ENCODE measurements at places on chromosomes 7 and 10. TPM values are rescaled to one million over a fixed set of nuclear protein-coding genes. Genes with fewer than 3 reads are reported as not detected.

GRCh38 chr7:99141841-99142726, 1.8 kb downstream of the SMURF1 start:
- peak; percentile 75 for DNase-seq

Gene TMEM225B
- 2.9 TPM for total RNA-seq

- no peak for DNase-seq
Observed at GRCh38 chr10:77827366-77827765, 99.2 kb downstream of the DLG5 start.

DNA sequence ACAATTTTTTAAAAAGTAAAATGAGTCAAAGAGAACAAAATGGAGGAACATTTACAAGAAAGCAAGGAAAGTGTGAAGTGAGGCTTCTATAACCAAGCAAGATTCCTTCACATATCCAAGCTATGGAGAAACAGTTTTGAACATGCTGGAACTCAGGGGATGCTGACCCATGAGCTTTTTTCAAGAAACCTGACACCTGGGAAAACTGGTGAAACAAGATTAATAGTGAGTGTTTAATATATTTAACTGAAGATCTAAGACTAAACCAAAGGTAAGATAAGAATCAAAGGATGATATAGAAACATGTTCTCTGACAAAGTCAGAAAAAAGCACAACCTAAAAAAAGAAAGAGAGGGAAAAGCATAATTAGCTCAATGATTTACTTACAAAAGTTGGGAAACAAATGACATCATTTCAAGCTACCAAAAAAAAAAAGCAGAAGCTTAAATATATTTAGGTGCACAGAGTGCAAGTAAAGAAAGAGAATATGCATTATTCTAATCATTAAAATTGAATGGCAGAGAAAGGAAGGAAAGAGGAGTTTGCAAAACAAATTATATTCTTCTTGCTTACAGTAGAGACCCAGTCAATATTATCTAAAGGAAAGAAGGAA, 24.9 kb downstream of the C7orf25 start:
- DNase-seq, result no peak

DNA sequence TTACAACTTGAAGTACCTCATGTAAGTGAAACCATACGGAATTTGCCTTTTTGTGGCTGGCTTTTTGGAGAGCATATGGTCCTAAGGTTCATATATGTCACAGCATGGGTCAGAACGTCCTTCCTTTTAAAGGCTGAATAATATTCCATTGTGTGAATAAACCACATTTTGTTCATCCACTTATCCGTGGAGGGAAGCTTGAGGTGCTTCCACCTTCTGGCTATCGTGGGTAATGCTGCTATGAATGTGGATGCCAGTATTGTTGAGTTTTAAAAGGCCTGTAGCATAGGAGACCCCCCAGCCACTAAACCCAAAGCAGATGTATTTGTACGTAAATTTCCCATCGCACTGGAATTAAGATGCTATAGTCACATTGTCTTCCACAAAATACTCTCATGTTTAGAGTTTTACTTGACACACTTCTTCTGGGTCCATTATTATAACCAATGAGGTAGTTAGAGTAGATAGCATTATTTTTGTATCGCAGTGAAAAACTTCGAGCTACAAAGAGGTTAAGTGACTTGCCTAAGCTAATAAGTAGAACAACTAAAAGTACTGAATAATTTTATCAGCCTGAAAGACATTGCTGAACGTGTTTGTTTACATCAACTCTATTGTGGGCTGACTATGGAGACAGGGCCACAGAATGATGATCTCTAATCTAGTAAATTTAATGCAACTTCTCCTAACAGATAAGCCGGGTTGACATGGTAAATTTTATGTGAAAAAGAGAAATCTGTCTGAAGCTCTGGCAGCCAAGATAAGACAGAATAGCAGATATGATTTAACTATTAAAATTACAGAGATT, 183.0 kb upstream of the CTBP2 start:
- no peak for DNase-seq

Gene KIFBP
- total RNA-seq, result 27.3 TPM

DNA sequence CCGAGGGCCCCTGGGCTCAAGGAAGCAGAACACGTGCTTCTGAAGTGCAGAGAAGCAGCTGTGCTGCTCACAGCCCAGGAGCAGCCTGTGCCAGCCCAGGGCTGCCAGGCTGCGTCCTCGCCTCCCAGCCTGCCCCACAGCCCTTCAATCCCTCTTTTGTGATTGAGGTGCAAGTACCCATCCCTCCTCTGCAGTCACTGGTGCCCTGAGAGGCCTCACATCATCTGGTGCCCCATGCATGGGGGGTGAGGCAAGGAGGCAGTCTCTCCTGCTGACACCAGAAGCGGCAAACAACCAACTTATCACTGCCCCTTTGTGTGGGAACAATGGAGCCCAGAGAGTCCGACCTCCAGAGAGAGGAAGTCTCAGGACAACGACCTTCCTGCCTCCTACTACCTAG, 49.8 kb upstream of the FGFR2 start:
- no peak for DNase-seq

Gene FFAR4
- 0.13 TPM for total RNA-seq

- DNase-seq, result no peak
Observed at GRCh38 chr10:51129946-51130544, 55.8 kb downstream of the PRKG1 start.

Gene KCNH2
- 17.7 TPM for total RNA-seq

DNA sequence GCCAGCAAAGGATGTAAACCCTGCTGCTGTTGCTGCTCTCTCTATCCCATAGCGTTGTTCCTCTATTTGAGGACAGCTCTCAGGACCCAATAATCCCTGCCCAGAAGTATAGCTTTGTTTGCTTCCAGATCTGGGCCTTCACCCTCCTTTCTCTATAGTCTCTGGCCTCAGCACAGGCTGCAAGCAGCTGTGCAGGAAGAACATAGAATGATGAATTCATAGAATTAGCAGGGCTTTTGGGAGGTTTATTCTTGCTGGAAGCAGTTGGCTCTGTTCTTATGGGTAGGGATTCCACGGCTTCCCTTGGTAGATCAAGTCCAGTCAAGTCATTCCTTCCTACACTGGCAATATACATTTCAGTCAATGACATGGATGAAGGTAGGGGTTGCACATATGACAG, 354.7 kb downstream of the HPSE2 start:
- no peak for DNase-seq

Gene SFTPA1
- 0.91 TPM for total RNA-seq

DNA sequence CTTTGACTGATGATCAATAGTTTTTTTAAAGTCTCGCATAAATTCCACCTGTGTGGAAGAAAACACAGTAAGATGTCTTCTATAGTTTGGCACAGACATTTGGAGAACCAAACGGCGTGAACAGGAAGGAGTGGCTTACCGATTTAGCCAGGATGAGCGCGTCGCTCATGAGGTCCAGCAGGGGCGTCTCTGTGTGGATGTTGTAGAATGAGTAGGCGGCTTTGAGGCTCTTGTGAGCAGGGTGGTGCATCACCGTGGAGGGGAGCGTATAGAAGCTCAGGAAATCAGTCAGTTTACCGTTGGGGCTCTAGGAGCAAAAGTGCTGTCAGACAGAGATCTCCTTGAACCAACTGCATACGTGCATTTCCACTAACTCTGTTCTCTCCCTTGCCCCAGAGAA, 15.5 kb downstream of the RPP38 start:
- DNase-seq, result no peak

GRCh38 chr7:106964466-106964865, 80.0 kb upstream of the PRKAR2B start:
- no peak for DNase-seq

DNA sequence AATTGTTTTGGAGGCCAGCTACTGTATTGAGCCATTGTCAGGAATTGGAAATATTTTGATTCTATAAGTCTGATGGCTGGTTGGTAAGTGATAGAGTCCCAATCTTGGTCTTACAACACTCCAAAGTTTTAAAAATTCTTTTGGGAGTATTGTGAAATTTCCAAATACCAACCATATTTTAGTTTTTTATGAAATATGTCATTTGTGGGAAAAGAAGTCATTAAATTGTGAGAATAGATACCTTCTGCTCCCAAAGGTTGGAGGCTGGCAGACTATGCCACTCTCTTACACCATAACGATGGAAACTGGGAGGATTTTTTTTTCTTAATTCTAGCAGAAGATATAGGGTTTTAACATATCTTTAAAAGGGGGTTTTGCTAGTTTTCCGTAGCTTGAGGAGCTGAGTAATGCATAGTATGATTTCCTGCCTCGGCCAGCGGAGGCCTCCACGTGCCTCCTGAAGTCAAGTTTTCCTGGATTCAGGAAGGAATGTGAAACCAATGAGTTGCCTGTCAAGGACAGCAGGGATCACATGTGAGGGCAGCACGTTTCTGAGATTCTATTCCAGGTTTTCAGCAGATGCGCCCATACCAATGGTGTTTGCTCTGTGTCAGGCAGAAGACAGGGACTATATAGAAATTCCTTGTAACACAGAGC, 92.2 kb upstream of the LAMB4 start:
- no peak for DNase-seq

DNA sequence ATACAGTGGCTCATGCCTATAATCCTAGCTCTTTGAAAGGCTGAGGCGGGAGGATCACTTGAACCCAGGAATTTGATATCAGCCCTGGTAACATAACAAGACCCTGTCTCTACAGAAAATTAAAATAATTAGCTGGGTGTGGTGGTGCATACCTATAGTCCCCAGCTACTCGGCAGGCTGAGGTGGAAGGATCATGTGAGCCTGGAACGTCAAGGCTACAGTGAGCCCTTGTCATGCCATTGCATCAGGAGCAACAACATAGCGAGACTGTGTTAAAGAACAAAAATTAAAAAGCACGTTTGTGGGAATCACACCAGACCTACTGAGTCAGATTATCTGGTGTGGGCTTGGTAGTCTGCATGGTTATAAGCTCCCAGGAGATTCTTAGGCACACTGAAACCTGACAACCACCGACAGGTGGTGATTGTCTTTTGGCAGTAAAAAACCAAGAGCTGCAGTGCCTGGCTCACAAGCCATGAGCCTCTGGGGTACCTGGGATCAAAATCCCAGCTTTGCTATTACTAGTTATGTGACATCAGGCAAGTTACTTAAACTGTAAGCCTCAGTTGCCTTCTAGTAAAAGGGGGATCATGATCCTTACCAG, 146.9 kb downstream of the SND1 start:
- DNase-seq, result no peak

- DNase-seq, result no peak
Observed at GRCh38 chr7:74029089-74029785, 1.3 kb downstream of the ELN start.

DNA sequence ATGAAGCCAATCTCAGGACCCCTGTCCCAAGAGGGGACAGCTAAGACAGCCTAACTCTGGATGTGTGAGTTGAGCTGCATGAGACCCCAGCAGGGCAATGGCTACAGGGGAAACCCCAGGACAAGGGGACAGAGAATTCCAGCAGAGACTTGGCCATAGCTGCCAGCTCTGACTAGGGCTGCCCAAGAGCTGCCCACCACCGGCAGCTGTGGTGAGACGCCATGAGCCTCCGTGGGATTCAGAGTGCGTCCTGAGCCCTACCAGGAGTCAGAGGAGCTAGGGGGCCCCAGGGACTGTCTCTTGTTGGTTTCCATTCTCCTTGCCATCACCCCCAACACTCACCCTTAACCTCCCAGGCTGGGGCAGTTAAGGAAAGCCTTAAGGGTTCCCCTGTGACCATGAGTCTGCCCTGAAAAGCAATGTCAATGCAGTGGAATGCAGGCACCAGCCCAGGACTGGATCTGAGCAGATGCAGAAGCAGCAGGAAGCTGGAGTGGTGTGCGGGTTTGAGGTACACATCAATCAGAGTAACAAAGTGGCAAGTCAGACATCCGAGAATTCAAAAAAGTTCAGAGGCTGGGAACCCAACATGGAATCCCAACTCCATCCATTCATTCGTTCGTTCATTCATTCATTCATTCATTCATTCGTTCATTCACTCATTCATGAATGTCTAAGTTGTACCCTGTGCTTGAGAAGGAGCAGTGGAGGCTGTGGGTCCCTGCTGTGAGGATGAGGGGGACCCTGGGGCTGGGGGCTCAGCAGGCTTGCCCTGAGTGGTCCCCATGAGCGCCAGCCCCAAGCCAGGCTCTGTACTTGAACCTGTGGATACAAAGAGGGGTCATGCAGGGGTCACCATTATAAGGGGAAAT, 52.9 kb downstream of the C10orf120 start:
- peak; percentile 27 for DNase-seq

DNA sequence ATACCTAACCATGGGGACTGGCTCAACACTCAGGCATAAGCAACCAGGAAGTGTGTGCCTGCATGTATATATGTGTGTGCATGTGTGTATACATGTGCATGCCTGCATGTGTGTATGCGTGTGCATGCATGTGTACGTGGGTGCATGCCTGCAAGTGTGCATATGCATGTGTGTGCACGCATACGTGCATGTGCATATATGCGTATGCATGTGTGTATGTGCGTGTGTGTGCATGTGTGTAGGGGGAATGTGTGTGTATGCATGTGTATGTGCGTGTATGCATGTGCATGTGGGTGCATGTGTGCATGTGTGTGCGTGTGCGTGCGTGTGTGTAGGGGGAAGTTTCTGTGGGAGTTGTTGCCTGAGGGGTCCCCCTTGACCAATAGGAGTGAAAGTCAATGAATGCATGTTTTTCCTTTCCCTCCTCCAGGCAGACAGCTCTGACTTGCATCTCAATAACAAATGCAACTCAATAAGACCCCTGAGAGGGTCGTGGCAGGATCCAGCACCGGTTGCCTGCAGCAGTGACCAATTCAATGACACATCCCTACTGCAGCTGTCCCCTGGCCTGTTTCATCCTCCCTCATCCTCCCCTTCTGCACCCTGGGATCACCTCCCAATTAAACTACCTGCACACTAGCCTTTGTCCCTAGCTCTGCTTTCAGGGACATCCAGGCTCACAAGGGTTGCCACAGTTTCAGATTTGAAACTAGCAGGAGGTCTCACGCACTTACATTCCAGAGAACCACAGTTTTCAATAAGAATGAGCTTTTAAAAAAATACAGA, 27.0 kb upstream of the FZD8 start:
- DNase-seq, result no peak

- no peak for DNase-seq
Observed at GRCh38 chr10:59098387-59098786, 78.1 kb upstream of the PHYHIPL start.

Gene DRGX
- not detected for total RNA-seq

DNA sequence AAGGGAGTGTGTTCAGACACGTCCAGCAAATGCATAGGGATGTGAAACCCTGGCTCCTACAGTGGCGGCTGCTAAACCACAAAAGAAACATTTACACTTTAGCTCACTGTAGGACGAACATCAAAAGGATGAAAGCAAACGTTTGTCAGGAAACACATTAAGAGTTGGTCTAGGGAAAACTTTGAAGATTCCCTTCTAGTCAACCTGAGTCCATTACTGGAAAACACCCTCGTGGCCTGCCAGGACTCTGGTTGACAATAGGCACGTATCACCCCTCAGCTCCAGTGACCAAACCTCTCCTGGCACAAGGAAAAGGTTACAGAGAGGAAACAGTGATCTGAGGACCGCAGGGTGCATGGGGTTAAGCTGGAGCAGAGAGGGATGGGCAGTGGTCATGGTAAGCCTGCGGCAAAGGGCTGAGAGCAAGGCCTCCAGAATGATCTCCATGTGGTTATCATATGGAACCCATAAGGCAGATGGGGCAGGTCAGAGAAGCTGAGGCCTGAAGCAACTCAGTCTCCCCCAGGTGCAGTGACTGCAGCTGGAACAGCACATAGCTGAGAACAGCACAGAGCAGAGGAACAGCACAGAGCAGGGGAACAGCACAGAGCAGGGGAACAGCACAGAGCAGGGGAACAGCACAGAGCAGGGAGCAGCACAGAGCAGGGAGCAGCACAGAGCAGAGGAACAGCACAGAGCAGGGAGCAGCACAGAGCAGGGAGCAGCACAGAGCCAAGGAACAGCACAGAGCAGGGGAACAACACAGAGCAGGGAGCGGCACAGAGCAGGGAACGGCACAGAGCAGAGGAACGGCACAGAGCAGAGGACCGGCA, 49.9 kb downstream of the CHST15 start:
- no peak for DNase-seq

Gene NAT16
- not detected for total RNA-seq

Measured in ureter (tissue), 1 donor.